ENCODE measurements at places on chromosomes 13 and 19.

DNA sequence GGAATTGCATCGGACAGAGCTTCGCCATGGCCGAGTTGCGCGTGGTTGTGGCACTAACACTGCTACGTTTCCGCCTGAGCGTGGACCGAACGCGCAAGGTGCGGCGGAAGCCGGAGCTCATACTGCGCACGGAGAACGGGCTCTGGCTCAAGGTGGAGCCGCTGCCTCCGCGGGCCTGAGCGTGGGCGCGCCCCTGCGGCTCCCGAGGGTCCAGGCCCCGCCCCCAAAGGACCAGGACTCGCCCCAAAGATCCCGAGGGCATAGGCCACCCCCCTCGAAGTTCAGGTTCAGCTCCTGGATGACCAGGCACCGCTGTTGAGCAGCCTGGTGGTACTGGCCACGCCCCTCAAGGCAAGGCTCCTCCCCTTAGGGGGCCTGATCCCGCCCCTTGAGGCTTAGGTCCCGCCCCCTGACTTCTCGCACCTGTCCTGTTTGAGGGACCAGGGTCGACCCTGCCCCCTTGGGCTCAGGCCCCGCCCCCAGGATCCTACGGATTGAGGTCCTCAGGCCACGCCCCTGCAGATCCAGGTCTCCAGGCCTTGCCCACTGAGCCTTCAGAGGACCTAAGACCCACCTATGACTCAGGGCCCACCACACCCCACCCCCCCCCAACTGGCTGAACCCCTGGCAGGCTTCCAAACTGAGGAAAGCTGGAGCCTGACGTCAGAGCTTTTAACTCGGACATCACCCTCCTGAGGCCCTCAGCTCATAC, 43.1 kb downstream of the CYP4F22 start:
- DNase-seq = no peak

DNA sequence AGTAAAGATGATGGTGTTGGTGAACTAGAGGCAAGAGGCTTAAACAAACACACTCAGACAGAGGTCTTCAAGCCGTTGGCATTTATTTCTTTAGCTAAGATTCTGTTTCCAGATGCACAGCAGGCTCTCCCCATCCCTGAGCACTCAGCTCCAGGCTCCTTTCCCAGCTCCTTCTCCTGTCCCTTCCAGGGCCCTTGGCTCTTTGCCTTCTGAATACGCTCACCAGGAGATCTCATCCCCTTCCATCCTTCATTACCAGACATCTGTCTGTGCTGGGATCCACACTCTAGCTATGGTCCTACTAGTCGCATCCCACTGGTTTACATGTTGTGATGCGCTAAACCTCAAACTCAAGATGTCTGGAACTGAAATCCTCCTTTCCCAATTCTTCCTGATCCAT, 25.3 kb upstream of the DOCK9 start:
- DNase-seq = no peak

DNA sequence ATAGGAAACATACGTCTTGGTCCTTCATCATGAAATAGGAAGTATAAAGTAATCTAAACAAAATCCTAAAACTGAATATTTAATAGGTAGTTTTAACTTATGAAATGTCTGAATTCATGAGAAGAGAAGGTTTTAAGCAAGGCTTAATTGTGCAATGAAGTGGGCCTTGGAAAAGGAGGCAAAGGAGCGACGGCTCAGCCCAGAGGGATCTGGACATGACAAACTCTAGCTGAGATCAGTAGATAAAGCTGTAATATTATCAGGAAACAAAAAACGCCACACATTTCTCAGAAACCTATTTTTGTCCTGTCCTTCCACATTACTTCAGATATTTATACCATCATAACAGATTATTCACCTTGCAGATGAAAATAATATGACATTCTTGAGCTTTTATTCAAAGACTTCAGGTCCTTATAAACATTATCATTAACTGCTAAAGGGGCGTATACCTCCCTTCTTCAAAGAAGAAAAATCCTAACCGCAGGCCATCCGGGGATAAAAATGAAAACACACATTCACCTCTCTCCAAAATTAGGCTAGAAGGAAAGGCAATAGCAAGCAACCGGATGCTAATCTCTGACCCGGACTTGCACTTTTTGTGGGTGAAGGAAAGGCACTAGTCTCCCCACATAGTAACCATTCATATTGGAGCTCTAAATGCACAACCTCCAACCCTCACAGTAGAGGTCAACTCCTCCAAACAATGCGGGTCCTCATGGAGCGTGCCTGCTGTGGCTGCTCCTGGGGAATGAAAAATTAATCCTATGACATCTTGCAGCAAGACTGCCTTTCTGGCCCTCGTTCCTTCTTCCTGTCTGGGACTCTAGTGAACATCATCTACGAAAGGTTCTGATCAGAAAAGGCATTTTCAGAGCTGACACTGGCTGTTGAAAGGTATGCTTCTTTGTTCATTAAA, 108.8 kb downstream of the TBC1D4 start:
- no peak for DNase-seq

DNA sequence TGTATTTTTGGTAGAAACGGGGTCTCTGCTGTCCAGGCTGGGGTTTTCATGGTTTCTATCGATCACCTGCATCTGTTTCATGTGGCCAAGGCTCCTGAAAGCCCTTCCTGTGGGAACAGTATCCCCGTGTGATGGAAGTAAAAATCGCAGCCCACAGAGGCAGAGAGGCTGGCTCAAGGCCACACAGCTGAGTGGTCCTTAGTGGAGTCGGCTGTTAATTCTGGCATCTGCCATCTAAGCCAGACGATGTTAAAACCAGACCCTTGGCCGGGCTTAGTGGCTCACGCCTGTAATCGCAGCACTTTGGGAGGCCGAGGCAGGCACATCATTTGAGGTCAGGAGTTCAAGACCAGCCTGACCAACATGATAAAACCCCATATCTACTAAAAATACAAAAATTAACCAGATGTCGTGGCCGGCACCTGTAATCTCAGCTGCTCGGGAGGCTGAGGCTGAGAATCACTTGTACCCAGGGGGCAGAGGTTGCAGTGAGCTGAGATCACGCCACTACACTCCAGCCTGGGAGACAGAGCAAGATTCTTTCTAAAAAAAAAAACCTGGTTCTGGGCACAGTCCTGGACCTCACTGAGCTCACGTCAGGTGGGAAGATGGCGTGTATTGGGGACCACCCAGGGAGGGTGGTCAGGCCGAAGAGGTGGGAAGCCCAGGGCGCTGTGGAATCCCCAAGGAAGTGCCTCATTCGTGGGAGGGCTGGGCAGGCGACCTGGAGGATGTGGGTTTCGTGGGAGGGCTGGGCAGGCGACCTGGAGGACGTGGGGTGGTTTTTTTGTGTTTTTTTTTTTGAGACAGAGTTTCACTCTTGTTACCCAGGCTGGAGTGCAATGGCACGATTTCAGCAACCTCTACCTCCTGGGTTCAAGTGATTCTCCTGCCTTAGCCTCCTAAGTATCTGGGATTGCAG, 18.5 kb upstream of the MISP start:
- DNase-seq = no peak

- no peak for DNase-seq
Observed at GRCh38 chr13:50203256-50203941, 188.2 kb downstream of the KCNRG start.

DNA sequence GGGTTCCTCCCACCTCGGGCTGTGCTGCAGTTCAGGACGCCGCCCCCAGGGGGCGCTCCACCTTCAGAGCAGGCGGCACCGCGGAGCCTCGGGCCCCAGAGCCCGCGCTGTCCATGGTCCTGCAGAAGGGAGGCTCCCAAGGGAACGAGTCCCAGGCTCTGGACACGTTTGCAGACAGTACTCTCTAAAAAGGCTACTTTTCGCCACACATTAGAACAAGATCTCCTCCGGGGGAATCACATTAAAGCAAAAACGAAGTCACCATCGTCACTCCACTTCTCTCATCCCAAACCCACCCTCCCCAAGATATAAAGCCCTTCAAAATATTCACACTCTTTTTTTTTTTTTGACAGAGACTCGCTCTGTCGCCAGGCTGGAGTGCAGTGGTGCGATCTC, 4.6 kb upstream of the SIGLEC10 start:
- DNase-seq = peak; percentile 96

DNA sequence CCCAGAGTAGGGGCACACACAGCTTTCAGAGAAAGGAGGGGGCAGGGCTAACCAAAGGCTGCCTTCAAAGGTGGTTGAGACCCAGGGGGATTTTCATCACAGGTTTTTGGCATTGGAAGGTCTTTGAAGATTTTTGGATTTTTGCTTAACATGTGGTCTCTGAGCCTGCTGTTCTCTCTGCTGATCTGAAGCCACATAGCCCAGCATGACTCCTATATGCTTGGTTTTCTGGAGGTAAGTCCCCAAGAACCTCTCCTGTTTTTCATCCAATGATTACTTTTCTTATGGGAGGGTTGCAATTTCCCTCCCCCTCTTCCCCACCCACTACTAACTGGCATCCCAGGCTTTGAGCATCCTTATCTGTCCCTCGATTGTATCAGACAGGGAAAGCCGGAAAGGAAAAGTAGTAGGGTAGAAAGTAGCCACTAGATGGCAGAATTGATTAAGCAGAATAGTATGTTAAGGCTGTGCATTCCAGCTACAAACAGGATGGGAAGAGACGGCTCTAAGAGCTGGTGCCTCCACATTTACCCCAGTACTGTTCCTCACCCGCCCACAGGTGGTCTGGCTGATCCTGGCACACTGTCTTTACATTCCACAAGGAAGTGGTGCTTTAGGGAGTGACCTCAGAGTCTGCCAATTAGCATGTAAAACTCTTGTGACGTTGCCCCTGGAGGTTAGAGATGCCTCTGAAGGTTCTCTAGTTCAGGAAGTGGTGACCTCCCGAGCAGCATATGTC, 218.9 kb upstream of the EDNRB start:
- peak; percentile 84 for DNase-seq

GRCh38 chr13:105144936-105145335, 1390.5 kb downstream of the EFNB2 start:
- DNase-seq = no peak

Measured in neural progenitor cell (in vitro differentiated cells).